ENCODE measurements at places on chromosomes 3 and 15.

DNA sequence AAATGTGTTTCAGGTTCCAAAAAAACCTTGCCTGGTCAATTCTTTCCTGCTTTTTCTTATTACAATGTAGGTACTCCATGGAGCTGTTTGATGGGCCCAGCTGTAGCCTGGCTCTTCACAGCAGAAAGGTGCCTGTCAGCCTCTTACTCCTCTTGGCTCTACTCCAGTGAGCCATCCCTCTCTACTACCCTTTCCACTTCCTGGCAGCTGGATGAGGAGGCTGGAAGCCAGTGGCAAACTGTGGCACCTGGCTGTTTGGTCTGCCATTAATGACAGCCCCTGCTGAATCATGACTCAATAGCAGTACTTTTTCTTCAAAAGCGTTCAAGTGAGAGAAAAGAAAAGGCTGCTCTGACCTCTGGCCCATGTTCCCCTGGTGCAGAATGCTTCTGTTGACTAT, 618.1 kb downstream of the PYDC2 start:
- DNase-seq, result no peak

DNA sequence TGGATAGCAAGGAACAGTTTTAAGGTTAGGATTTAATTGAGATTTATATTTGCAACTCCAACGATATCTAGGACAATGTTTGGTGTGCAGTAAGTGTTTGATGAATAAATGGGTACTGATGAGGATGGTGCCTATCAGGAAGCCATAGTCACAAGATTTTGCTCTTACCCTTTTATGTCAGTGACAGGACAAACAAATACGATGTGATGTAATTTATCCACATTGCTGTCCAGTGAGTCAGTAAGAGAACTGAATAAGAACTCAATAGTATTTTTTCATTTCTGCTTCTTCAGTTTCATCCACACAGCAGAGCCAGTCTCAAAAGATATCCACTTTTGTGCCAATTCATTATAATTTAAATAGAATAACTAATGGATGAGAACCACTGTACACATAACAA, 18.5 kb downstream of the C3orf85 start:
- DNase-seq, result no peak

- no peak for DNase-seq
These were observed 237.2 kb downstream of the MBNL1 start for GRCh38 chr3:152505926-152506325.

DNA sequence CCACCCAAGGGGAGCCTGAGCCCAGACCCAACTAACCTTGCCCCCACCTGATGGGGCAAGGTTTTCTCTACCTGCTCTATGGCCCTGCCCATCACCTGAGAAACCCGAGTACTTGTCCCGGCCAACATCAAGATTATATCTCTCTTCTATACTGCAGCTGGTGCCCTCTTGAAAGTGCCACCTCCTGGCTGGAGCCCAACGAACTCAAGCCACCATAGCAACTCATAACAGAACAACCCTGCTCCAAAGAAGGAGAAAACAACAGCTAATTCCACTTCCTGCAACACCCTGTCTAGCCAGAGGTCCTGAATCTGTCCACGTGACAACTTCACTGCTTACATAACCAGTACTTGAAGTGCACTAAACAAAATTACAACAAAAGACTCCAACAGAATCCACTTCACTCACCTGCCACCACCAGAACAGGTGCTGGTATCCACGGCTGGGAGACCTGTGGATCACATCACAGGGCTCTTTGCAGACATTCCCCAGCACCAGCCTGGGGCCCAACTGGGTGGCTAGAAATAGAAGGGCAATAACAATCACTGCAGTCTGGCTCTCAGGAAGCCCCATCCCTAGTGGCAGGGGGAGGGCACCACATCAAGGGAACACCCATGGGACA, 49.2 kb downstream of the PIERCE2 start:
- no peak for DNase-seq

DNA sequence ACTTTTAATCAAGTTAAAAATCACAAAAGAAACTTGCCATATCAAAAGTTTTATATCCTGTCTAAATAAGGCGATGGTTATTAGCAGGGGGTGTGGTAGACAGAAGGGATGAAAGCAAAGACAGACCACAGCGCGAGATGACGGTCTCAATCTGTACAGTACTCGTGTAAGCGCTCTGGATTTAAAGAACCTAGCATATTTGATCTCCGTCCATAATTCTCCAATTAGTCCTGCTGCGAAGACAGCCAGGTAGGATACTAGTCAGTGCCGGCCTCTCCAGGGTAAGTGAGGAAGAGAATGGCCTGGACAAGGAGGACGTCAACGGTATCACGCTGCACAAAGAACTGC, 701 bp downstream of the SGO1 start:
- no peak for DNase-seq

- no peak for DNase-seq
These were observed 125.5 kb downstream of the GADL1 start for GRCh38 chr3:30768703-30769550.

GRCh38 chr3:184784731-184785500, 27.1 kb upstream of the VPS8 start:
- DNase-seq, result no peak

GRCh38 chr3:105965384-105965783, 96.6 kb upstream of the CBLB start:
- no peak for DNase-seq

- DNase-seq, result no peak
These were observed 2.6 kb upstream of the RBM15B start for GRCh38 chr3:51388286-51389029.

DNA sequence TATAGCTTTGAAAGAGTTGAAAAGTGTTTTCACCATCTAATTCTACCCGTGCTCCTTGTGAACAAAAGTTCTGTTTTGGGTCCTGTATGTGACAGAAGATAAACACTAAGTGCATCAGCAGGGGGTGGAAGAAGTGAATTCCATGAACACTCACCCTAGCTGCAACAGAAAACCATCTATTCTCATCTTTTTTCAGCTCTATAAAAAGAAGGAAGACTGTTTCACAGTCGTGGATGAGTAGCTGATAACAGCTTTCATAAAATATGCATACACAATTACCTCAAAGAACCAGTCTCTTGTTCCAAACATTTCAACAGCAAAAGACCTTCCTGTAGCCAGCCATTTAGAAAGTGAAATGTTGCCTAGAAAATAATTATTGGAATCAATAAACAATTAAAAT, 281.7 kb upstream of the RASGRP1 start:
- no peak for DNase-seq

- DNase-seq, result no peak
These were observed 491.0 kb downstream of the ROBO2 start for GRCh38 chr3:77530870-77531269.

- no peak for DNase-seq
These were observed 4.1 kb downstream of the CCR9 start for GRCh38 chr3:45890405-45890804.

DNA sequence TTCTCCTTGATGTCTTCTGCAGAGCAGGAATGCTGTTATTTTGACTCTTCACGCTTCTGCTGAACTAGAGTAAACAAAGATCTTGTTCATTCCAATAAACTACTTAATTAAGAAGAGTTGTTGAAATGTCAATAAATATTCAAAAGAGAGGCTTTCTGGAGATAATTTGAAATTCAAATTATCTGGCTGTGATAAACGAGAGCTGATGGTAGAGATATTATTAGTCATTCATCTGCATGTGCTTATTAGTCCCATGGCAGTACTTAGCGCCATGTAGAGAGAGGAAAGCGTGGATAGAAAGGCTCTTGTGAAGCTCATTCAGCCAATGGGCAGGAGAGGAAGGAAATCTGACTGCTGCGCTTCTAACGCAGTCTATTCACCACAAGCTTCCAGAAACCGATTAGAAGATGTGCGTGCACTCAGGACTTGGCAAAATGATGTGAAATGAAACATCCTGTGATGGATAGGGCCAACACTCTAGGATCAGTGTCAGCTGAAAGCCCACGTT, 251.1 kb downstream of the GABRB3 start:
- DNase-seq, result no peak

DNA sequence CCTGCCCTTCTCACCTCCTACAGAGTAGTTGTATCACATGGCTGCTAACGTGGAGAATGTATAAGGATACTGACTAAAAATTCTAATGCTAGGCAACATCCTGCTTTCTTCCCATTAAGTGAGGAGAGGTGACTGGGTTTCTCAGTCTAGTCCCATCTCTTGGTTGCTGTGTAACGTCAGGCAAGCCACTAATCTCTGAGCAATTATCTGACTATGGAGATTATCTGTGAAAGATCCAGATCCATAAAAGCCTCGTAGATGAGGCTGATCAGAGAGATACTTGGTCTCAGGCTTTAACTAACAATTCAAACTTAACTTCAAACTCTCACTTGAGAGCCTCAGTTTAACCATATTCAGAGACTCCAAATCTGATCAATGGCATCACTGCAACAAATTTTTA, 4.7 kb upstream of the RPS17 start:
- no peak for DNase-seq

DNA sequence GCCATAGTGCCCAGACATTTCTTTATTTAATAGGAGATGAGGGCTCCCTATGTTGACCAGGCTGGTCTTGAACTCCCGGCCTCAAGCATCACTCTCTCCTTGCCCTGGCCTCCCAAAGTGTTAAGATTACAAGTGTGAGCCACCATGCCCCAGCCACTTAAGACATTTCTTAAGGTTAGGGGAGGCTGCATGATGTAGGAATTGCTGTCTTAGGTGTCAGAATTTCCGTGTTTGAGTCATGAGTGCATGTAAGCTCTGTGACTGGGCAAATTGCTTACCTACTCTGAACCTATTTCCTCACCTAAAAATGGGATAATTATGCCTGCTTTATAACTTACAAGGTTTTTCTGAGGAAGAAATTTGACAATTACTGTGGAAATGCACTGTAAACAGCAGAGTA, 34.2 kb upstream of the SIAH2 start:
- DNase-seq, result no peak

Measured in C1 segment of cervical spinal cord (tissue), 14 donors.